Memory B cell (primary cell): ENCODE measurements at places on chromosomes 3 and 15.
A peak's percentile ranks its signal among the peaks of the same experiment; 100 is the strongest.

DNA sequence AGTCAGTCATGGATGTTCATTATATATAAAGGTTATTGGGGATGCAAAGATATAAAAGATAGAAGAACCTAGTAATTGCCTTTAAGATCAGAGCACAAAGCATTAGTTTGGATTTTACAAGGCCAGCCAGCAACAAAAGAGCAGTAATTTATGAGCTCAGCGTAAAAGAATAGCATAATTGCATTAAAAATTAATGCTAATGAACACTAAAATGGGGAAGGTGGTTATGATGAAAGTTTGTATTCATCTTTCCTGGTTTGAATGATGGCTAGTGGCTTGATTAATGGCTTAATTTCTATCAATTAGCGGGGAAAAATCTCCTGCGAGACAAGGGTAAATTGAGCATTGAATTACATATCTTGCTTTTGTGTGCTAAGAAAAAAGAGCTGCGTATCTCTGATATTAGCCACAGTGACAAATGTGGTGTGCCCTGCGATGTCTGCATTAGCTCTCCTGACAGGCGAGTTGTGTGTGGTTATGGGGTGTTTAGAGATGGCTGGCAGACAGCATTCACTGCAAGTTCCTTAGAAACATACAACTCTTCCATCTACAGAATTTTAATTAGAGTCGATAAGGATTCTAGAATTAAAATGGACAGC, 42.8 kb upstream of the MLF1 start:
- H3K4me1 ChIP-seq, result peaks cover 2% of the 10 kb centered on the region
- H3K36me3 ChIP-seq, result peaks cover 4% of the 10 kb centered on the region
- H3K27ac ChIP-seq, result no peak overlapping the region
- no peak for DNase-seq
- no peaks in the 10 kb centered on the region for H3K27me3 ChIP-seq
- H3K4me3 ChIP-seq, result no peak overlapping the region

DNA sequence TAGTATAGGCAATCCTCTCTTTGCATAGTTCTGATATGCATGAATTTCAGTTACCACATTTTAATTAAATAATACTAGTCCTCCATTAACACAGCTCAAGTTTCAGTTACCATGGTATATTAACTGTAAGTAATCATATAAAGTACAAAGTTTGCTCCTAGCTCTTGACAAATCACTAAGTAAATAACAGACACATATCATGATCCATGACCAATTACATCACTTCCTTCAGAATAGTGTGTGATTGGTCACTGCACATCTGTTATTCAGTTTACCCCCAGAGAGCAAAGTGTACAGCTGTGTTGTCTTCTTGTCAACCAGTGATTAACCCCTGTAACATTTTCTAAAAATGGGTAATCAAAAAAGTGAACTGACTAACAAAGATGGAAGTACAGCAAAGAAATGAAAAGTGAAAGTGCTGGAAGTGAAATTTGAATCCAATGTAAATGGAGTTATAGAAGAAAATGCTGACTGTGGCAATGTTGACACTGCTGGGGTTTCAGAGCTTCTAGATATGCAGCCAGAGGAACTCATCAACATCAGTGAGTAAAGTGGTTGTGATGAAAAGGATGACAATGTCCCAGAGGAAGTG, 30.2 kb upstream of the LEKR1 start:
- no peak overlapping the region for H3K27ac ChIP-seq
- no peak overlapping the region for H3K4me3 ChIP-seq
- no peaks in the 10 kb centered on the region for H3K27me3 ChIP-seq
- H3K36me3 ChIP-seq, result peaks cover 13% of the 10 kb centered on the region

DNA sequence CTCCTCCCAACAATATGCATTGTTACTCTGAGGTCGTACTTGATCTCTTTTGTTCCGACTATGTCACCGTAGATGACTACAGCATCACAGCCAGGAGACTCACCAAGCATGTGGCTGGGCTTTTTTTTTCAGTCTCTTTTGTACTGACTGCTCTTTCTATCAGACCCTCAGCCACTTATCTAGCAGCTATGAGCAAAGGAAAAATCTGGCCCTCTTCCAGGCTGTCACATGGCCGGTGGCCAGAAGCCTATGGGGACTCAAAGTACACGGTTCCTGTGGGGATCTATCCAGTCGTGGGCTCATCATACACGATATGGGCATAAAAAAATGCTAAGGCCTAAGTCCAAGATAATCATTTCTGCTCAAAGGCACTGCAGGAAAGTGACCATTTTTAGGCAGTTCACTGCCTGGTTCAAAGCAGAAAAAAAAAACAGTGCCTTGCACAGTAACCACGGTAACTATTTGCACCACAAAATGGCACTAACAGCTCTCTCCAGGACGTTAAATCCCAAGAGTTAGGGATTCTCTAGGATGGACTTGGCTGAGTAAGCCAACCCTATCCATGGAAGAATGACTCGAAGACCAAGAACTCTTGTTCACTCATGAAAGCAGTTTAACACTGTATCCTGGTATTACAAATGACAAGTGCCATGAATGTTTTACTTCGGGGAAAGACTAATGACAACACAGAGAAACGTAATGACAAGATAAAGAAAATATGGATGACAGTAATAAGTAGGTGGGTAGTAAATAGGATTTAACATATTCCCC, 50.3 kb downstream of the SHQ1 start:
- peaks cover 14% of the 10 kb centered on the region for H3K36me3 ChIP-seq
- no peak overlapping the region for H3K4me3 ChIP-seq
- H3K27ac ChIP-seq, result no peak overlapping the region
- H3K4me1 ChIP-seq, result no peaks in the 10 kb centered on the region
- no peak for DNase-seq
- H3K27me3 ChIP-seq, result no peaks in the 10 kb centered on the region

GRCh38 chr15:35120173-35120572, 35.1 kb upstream of the NANOGP8 start:
- H3K4me3 ChIP-seq, result no peak overlapping the region
- H3K36me3 ChIP-seq, result peaks cover 2% of the 10 kb centered on the region
- no peak overlapping the region for H3K27ac ChIP-seq
- H3K27me3 ChIP-seq, result no peaks in the 10 kb centered on the region
- no peaks in the 10 kb centered on the region for H3K4me1 ChIP-seq

DNA sequence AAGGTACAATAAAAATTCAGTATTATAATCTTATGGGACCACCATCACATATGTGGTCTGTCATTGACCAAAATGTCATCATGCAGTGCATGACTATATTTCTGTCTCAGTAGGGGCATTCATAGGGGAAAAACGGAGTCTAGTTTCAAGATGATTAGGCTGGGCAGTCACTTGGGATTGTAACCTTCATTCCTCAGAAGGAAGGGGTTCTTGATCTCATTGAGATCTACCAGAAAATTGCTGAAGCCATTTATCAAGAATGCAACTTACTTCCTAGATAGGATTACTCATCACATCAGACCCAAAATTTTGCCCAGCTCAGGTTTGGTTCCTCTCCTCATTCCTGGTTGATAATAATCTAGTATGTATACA, 37.3 kb downstream of the BTD start:
- peaks cover 17% of the 10 kb centered on the region for H3K36me3 ChIP-seq
- peaks cover 14% of the 10 kb centered on the region for H3K4me1 ChIP-seq
- no peaks in the 10 kb centered on the region for H3K27me3 ChIP-seq
- no peak for DNase-seq
- H3K4me3 ChIP-seq, result no peak overlapping the region

DNA sequence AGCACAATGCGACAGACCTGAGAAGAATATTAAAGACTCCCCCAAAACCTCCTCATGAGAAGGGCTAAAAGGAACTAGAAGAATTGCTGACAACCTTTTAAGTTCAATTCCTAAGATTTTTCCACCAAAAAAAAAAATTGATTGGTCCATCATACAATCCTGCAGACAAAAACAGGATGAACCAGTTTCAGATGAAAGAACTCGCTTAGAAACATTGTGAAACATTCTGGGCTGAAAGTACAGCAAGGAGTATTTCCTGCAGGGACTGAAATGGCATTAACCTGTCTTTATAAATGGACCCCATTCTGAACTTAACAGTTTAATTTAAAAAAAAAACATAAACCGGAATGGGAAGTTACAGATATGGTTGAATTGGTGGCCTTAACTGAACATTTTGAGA, 96.0 kb upstream of the FAM174B start:
- no peaks in the 10 kb centered on the region for H3K4me1 ChIP-seq
- H3K27ac ChIP-seq, result no peak overlapping the region
- H3K4me3 ChIP-seq, result no peak overlapping the region
- DNase-seq, result no peak
- H3K36me3 ChIP-seq, result peaks cover 2% of the 10 kb centered on the region

DNA sequence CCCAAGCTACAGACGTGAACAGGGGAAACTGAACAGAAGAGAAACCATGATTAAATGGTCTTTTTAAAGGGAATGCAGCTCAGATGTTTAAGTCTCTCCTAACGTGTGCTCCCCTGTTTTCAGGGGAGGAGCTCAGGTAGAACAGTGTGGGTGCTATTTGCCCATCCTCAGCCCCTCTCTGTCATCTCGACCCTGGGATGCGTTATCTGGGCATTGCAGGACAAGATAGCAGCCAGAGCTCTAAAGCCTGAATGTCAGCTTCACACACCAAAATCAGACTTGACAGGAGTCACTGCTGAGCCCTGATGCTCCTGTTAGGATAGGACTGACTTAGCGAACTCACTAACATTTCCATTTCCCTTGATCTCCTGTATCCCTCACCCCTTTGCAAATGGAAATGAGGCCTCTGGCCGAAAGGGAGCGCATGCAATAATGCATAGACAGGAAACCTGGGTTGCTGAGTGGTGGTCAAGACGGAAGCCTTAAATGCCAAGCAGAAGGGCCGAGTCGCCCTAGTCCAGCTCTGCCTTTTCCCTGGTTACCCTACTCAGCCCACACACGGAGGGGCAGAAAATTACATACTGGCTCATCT, 234.9 kb upstream of the TPM1 start:
- no peak for DNase-seq
- no peak overlapping the region for H3K4me3 ChIP-seq
- peaks cover 6% of the 10 kb centered on the region for H3K27me3 ChIP-seq
- no peaks in the 10 kb centered on the region for H3K36me3 ChIP-seq

GRCh38 chr15:36498916-36499315, 80.5 kb upstream of the CDIN1 start:
- peaks cover 3% of the 10 kb centered on the region for H3K4me1 ChIP-seq
- H3K36me3 ChIP-seq, result no peaks in the 10 kb centered on the region
- DNase-seq, result no peak
- peaks cover 6% of the 10 kb centered on the region for H3K27me3 ChIP-seq
- no peak overlapping the region for H3K4me3 ChIP-seq
- no peak overlapping the region for H3K27ac ChIP-seq

GRCh38 chr3:15261274-15261673, 55.2 kb downstream of the CAPN7 start:
- H3K27ac ChIP-seq, result peak overlapping the region; percentile 62
- H3K4me1 ChIP-seq, result peaks cover 12% of the 10 kb centered on the region
- peaks cover 27% of the 10 kb centered on the region for H3K36me3 ChIP-seq
- DNase-seq, result no peak
- H3K27me3 ChIP-seq, result no peaks in the 10 kb centered on the region

DNA sequence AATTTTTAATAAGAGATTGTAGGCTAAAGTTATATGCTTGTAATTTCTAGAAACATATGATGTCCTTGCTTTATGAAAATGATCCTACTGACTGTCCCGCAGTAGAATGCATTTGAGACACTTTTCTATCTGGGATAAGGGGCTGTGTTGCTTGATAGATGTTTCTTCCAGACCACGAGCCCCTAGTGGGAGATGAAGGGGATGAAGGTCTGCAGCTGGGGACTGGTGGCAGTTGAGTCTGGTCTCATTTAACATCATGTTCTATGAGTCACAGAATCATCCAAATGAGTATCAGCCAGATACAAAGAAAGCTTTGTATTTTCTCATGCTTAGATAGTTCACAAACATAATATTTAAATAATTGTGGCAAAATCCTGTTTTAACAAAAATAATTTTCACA, 84.3 kb upstream of the PRTG start:
- H3K27ac ChIP-seq, result no peak overlapping the region
- no peak overlapping the region for H3K4me3 ChIP-seq
- H3K4me1 ChIP-seq, result peaks cover 6% of the 10 kb centered on the region
- peaks cover 7% of the 10 kb centered on the region for H3K27me3 ChIP-seq
- H3K36me3 ChIP-seq, result no peaks in the 10 kb centered on the region
- no peak for DNase-seq

- H3K4me1 ChIP-seq, result peaks cover 11% of the 10 kb centered on the region
- H3K36me3 ChIP-seq, result no peaks in the 10 kb centered on the region
- no peak overlapping the region for H3K27ac ChIP-seq
- H3K27me3 ChIP-seq, result peaks cover 32% of the 10 kb centered on the region
- no peak for DNase-seq
- peak overlapping the region; percentile 82 for H3K4me3 ChIP-seq
Measured at GRCh38 chr3:57164217-57164656, 916 bp downstream of the IL17RD start.

GRCh38 chr3:160982491-160982890, 122.7 kb downstream of the B3GALNT1 start:
- no peak overlapping the region for H3K4me3 ChIP-seq
- peaks cover 15% of the 10 kb centered on the region for H3K4me1 ChIP-seq
- DNase-seq, result no peak
- H3K27me3 ChIP-seq, result no peaks in the 10 kb centered on the region
- H3K36me3 ChIP-seq, result peaks cover 4% of the 10 kb centered on the region
- H3K27ac ChIP-seq, result peak overlapping the region; percentile 45

- H3K4me3 ChIP-seq, result no peak overlapping the region
- DNase-seq, result no peak
- H3K36me3 ChIP-seq, result peaks cover 1% of the 10 kb centered on the region
- peaks cover 7% of the 10 kb centered on the region for H3K4me1 ChIP-seq
- H3K27ac ChIP-seq, result no peak overlapping the region
- peaks cover 7% of the 10 kb centered on the region for H3K27me3 ChIP-seq
Measured at GRCh38 chr3:46116996-46117395, 89.7 kb upstream of the XCR1 start.

DNA sequence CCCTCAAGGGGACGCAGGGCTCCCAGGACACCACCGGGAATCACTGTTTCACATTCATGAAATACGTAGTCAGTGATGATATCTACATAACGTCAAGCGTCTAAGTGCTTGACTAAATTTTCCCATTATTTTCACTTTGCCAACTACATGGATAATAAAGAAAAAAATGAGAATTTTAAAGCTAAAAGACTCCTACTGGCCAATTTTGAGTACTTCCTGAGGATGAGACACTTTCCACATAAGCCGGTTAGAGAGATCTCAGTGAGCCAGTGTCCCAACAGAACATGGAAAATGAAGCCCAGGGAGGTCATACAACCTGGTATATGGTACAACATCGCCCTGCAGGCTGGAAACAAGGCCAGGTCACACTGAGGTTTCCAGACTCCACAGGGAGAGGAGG, 928.1 kb downstream of the FHIT start:
- H3K27ac ChIP-seq, result no peak overlapping the region
- H3K36me3 ChIP-seq, result no peaks in the 10 kb centered on the region
- DNase-seq, result no peak
- no peak overlapping the region for H3K4me3 ChIP-seq
- no peaks in the 10 kb centered on the region for H3K27me3 ChIP-seq

DNA sequence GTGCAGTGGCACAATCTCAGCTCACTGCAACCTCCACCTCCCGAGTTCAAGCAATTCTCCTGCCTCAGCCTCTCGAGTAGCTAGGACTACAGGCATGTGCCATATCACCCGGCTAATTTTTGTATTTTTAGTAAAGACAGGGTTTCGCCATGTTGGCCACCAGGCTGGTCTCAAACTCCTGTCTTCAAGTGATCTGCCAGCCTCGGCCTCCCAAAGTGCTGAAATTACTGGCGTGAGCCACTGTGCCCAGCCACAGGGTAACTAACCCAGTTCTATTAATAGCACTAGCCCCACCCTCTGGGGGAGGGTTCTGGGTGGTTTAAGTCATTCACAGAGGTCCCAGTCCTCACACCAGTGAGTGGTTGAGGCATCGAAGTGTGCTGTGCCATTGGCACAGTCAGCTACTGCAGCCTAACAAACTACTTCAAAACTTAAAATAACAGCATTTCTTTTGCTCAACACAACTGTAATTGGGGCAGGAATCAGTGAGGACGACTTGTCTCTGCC, 44.0 kb downstream of the RHCG start:
- no peak overlapping the region for H3K27ac ChIP-seq
- no peak overlapping the region for H3K4me3 ChIP-seq
- H3K36me3 ChIP-seq, result no peaks in the 10 kb centered on the region
- H3K4me1 ChIP-seq, result peaks cover 2% of the 10 kb centered on the region
